Cardiac septum (tissue), 1 donor: ENCODE measurements at places on chromosomes 5 and 9. TPM values are rescaled to one million over a fixed set of nuclear protein-coding genes. Genes with fewer than 3 reads are reported as not detected.

DNA sequence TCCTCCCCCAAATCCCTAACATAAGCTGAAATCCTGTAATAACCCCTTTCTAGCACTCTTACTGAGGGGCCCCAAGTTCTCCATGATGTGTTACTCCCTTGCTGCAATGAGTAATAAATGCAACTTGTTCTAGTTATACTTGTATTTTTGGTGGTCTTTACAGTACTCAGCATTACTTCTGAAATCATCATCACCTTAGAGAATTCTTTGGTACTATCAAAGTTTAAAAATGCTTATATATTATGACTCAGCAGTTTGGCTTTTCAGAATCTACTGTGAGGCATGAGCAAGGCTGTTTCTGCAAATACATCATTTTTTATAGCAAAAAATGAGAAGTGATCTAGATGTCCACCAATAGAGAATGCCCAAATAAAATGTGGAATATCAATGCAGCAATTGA is 20.7 kb upstream of the ROPN1L start:
- DNase-seq = no peak

- DNase-seq = no peak
Observed at GRCh38 chr9:35741740-35742139, 7.3 kb downstream of the GBA2 start.

- DNase-seq = no peak
Observed at GRCh38 chr5:58875599-58875998, 292.7 kb downstream of the RAB3C start.

DNA sequence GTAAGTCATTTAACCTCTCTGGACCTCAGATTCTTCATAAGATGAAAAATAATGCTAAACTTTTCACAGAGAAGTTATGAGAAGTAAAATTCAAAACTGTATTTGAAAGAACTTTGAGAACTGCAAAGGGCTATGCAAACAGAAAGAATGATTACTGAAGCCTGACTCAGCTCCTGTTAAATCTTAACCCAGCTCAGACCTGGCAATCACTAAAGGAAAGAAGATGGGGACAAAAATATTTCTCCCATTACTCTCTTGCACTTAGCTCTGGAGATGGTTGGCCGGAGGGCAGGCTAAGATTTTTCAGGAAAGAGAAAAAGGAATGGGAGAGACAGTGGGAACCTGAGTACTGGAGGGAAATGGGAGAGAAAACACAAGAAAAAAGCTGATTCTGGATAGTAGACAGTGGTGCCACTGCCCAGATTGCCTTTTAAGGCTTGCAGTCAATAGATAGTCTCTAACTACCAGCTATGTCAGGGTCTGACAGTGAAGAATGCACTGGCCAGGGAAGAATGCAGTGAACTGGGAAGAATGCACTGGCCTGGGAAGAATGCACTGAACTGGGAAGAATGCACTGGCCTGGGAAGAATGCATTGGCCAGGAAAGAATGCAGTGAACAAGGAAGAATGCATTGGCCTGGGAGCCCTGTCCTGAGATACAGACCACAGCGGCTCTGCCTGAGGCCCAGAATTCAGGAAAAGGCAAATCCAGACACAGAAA is 25.2 kb upstream of the CEMIP2 start:
- no peak for DNase-seq

DNA sequence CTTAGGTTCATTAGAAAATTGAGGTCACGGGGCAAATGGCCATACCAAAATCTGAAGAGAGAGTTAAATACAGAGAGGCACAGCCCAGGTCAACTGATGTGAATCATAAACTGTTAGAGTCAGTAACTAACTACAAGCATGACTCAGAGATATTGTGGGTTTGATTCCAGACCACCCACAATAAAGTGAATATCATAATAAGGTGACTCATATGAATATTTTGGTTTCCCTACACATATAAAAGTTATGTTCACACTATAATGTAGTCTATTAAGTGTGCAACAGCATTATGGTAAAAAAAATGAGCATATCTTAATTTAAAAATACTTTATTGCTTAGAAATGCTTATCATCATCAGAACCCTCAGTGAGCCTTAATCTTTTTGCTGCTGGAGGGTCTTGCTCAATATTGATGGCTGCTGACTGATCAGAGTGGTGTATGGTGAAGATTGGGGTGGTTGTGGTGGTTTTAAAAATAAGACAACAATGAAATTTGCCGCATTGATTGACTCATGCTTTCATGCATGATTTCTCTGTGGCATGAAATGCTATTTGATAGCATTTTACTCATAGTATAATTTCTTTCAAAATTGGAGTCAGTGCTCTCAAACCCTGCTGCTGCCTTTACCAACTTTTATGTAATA is 53.1 kb upstream of the EDIL3 start:
- no peak for DNase-seq

- DNase-seq = no peak
Observed at GRCh38 chr9:2043881-2044462, 28.8 kb downstream of the SMARCA2 start.

- DNase-seq = no peak
Observed at GRCh38 chr9:127721391-127721821, 5.5 kb downstream of the TTC16 start.

GRCh38 chr9:134146774-134147493 is 11.1 kb downstream of the WDR5 start:
- DNase-seq = no peak

The OBP2B gene
- not detected for total RNA-seq

The SYK gene
- total RNA-seq = 4.7 TPM

The TSSK1B gene
- total RNA-seq = 0.08 TPM

The SLC28A3 gene
- total RNA-seq = 0.11 TPM

The GARIN3 gene
- not detected for total RNA-seq

The PCDHGB7 gene
- total RNA-seq = 16.4 TPM

The GALNT12 gene
- total RNA-seq = 0.38 TPM

The GCNT4 gene
- total RNA-seq = 0.62 TPM
